ENCODE measurements at places on chromosomes 3 and 15.

DNA sequence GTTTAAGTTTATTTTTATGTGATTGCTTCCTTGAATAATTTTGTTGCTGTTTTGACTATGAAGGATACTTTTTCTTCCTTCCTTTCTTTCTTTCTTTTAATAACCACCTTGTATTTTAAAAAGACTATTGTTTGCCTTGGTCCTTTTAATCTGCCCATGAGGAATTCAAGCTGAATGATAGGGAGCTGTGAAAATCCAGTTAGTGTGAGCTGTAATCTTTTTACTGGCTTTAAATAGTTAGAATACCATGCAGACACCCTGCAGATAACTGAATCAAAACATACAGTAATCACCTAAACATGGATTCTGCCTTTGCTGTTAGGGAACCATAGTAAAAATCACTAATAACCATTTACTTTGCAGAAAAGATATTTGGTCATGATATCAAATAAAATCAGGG, 110.7 kb downstream of the RSRC1 start:
- no peak for DNase-seq
- H3K4me1 ChIP-seq = no peaks in the 10 kb centered on the region
- no peak overlapping the region for H3K27ac ChIP-seq
- H3K27me3 ChIP-seq = no peaks in the 10 kb centered on the region
- no peak overlapping the region for H3K4me3 ChIP-seq

GRCh38 chr15:100764778-100765466, 114.7 kb upstream of the ALDH1A3 start:
- H3K27me3 ChIP-seq = peaks cover 5% of the 10 kb centered on the region
- H3K4me3 ChIP-seq = no peak overlapping the region
- no peaks in the 10 kb centered on the region for H3K4me1 ChIP-seq

GRCh38 chr3:131551761-131552160, 49.0 kb upstream of the MRPL3 start:
- no peak overlapping the region for H3K27ac ChIP-seq

DNA sequence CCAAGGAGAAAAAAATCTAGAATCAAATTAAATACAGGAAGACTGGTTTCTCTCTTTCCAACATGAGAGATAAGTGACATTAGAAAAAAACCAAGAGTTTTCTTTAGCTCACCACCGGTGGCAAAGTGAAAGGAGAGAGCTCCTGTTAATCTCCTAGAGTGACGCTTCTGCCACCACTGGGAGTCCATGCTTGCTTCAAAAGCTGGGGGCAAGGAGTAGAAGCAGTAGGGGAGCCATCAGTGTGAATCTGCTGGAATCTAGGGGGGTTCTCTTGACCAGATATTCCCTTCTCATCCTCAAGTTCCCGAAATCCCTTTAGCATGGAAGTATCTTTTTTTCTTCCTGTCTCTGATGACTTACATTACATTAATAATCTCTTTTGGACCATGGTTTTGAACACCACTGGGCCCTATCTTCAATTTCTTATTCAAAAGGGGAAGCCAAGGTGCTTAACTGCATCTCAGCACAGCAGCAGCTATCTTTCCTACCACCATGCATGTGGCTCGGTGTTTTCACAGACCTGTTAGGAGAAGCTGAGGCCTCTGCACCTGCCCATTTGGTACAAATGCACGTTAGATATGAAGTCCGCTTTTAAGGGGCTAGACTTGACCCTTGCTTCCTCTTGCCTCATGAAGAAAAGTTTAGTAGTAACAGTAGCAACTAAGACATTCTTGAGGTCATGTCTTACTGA, 6.6 kb upstream of the ICE2 start:
- H3K4me3 ChIP-seq = no peak overlapping the region
- H3K4me1 ChIP-seq = no peaks in the 10 kb centered on the region
- H3K36me3 ChIP-seq = peaks cover 2% of the 10 kb centered on the region
- DNase-seq = no peak
- H3K27me3 ChIP-seq = no peaks in the 10 kb centered on the region

- H3K4me1 ChIP-seq = no peaks in the 10 kb centered on the region
- no peaks in the 10 kb centered on the region for H3K27me3 ChIP-seq
- no peak overlapping the region for H3K27ac ChIP-seq
- H3K36me3 ChIP-seq = no peaks in the 10 kb centered on the region
- H3K4me3 ChIP-seq = no peak overlapping the region
These were observed 297.6 kb downstream of the CHL1 start for GRCh38 chr3:494190-494589.

GRCh38 chr3:55662683-55663082, 175.6 kb upstream of the WNT5A start:
- H3K4me1 ChIP-seq = no peaks in the 10 kb centered on the region
- no peaks in the 10 kb centered on the region for H3K36me3 ChIP-seq
- H3K27me3 ChIP-seq = no peaks in the 10 kb centered on the region
- no peak for DNase-seq

GRCh38 chr15:69517052-69517451, 64.4 kb downstream of the RPLP1 start:
- no peak overlapping the region for H3K27ac ChIP-seq
- no peak for DNase-seq
- H3K4me1 ChIP-seq = peaks cover 2% of the 10 kb centered on the region
- H3K4me3 ChIP-seq = no peak overlapping the region

GRCh38 chr3:46463868-46464241, 850 bp downstream of the LTF start:
- H3K27ac ChIP-seq = no peak overlapping the region
- peaks cover 3% of the 10 kb centered on the region for H3K4me1 ChIP-seq
- H3K36me3 ChIP-seq = no peaks in the 10 kb centered on the region
- no peak overlapping the region for H3K4me3 ChIP-seq
- DNase-seq = no peak

- no peak overlapping the region for H3K27ac ChIP-seq
- no peak overlapping the region for H3K4me3 ChIP-seq
- peak; percentile 43 for DNase-seq
- no peaks in the 10 kb centered on the region for H3K27me3 ChIP-seq
These were observed 71.2 kb downstream of the SSUH2 start for GRCh38 chr3:8573342-8573926.

- H3K4me1 ChIP-seq = peaks cover 22% of the 10 kb centered on the region
- no peak overlapping the region for H3K4me3 ChIP-seq
- DNase-seq = no peak
- no peaks in the 10 kb centered on the region for H3K27me3 ChIP-seq
- no peaks in the 10 kb centered on the region for H3K36me3 ChIP-seq
These were observed 193.3 kb downstream of the ADAMTS9 start for GRCh38 chr3:64494526-64494925.

DNA sequence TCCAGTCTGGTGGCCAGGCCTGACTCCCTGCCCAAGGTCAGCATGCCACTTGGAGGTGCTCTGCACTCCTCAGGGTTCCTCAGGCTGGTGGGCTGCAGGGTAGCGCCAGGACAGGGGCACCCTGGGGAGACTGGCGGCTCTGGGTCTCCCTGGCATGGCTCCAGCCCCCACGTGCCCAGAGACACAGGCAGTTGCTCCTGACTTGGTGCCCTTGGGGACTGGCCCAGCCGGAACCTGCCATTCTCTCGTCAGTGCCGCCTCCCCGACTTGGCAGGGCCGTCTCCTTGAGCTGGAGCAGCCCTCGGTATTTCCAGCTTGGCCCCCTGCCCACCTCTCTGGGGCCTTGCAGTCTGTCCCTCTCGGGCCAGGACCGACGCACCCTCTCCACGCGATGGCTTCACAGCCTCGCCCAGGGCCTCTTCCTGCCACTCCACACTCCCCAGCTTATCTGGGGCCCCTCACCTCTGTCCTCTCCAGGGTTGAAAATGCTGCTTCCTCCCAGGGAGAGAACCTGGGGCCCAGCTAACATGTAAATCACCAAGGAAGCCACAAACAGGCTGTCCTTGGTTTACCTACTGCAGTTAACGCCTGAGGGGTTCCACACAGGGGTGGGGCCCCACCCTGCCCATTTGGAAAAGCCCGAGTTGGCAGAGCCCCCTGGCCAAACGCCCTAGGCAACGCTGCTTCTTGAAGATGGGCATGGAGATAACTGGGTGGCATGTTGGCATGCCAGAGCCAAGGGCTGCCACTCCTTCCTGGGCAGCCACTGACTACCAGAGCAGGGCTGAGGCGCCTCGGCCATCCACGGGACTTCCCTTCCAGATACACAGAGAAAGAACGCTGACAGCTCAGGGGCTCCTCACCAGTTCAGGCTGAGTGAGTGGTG, 61.4 kb downstream of the SMAD6 start:
- H3K36me3 ChIP-seq = no peaks in the 10 kb centered on the region
- H3K27me3 ChIP-seq = no peaks in the 10 kb centered on the region
- peak; percentile 83 for DNase-seq
- H3K27ac ChIP-seq = peak overlapping the region; percentile 95
- H3K4me3 ChIP-seq = no peak overlapping the region
- peaks cover 44% of the 10 kb centered on the region for H3K4me1 ChIP-seq

- no peak overlapping the region for H3K4me3 ChIP-seq
- DNase-seq = no peak
- no peaks in the 10 kb centered on the region for H3K27me3 ChIP-seq
- H3K36me3 ChIP-seq = no peaks in the 10 kb centered on the region
- H3K27ac ChIP-seq = no peak overlapping the region
These were observed 21.9 kb upstream of the ZBTB38 start for GRCh38 chr3:141346418-141346817.

DNA sequence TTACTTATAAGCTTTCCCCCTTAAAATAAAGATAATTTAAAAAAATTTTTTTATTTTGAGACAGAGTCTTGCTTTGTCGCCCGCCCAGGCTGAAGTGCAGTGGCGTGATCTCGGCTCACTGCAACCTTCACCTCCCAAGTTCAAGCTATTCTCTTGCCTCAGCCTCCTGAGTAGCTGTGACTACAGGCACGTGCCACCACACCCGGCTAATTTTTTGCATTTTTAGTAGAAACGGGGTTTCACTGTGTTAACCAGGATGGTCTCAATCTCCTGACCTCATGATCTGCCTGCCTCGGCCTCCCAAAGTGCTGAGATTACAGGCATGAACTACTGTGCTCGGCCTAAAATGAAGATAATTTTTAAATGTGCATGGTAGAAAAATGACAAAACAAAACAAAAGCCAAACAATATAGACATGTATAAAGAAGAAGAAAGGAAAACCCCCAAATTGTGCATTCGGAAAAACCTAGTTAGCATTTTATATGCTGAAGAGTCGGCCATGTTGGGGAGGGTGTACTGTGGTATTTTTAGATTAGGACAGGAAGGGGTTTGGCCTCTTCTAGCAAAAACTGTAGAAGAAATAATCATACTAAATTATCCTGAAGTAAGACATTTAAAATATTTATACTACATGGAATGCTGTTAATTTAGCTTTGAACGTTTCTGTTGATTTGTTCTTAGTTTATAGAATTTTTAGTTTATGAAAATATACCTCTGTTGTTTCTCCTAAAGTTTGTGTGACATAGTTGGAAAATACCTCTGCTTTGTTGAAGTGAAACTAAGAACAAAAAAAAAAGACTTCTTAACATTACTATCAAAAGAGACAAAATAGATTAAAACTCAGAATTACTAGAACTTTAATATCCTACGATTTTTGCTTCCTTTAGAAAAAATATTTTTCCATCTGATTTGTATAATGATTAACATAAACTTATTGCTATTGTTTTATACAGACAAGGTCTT, 7.4 kb downstream of the APPL1 start:
- H3K4me3 ChIP-seq = no peak overlapping the region
- no peak overlapping the region for H3K27ac ChIP-seq
- peaks cover 2% of the 10 kb centered on the region for H3K36me3 ChIP-seq
- no peak for DNase-seq
- H3K4me1 ChIP-seq = no peaks in the 10 kb centered on the region

DNA sequence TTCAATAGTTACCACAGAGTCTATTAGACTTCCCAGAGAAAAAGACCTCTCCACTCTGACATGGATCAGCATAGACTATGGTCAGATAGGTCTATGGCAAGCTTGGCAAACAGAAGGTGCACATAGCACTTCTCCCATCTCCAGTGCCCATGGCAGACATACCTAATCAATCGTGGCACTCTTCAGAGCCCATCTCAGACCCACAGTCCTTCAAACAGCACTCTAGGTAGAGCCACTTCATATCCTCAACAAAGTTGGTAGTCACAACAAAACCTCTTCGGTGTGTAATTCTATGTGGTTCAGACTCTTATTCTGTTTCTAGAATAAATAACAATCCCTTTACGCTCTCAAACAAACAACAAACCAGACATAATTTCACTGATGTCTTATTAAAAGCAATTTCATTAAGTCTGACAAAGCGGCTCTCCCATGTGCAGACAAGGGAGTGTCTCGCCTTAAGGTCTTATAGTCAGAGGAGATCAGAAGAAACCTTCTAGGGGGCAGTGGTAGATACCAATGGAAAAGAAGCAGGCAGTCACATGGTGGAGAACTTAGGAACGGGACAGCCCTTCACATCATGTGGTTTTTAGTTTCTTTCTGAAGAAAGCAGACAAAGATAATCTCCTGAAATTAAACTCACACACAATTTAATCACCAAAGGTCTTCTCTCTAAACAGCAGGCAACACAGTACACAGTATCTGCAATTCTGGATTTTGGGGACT, 483.4 kb downstream of the FOXP1 start:
- DNase-seq = no peak
- no peaks in the 10 kb centered on the region for H3K27me3 ChIP-seq
- H3K4me3 ChIP-seq = no peak overlapping the region
- peaks cover 28% of the 10 kb centered on the region for H3K4me1 ChIP-seq
- peaks cover 1% of the 10 kb centered on the region for H3K36me3 ChIP-seq

DNA sequence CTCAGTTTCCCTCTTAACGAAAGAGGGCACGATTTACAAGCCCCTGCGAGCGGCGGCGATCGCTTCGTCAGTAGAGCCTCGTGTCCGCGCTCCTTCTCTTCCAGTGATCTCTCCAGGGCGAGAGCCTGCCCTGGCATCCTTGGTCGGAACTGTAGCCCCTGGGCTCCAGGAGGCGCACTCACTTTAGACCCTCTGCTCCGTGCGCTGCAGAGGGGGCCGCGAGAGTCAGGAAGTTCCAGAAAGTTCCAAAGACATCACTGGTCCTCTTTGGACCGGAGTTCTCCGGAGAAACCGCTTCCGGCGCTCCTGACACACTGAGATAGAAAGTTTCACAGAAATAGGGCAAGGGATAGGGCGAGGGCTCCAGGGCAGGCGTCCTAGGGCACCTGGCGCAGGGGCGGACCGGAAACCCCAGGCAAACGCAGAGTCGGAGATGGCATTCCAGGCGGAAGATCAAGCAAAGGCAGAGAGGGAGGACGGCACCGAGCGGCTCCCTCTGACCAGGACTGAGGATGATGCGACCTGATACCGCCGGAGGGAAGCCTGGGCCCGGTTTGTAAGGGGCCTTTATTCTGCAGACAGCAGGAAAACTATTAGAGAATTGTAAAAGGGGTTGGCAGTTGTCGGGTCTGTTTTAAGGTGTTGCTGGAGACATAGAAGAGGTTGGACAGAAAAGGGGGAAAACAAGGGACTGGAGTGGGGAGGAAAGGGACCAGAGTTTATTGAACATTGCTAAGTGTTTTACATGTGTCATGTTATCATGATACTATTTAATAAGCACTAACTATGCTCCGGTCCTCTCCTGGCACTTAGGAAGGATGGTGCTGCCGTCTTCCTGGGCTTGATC, 1.3 kb upstream of the CPEB1 start:
- peaks cover 18% of the 10 kb centered on the region for H3K4me1 ChIP-seq
- no peak overlapping the region for H3K27ac ChIP-seq
- no peak for DNase-seq
- no peaks in the 10 kb centered on the region for H3K36me3 ChIP-seq

GRCh38 chr3:81985996-81986723, 224.7 kb upstream of the GBE1 start:
- DNase-seq = no peak
- no peaks in the 10 kb centered on the region for H3K27me3 ChIP-seq
- no peaks in the 10 kb centered on the region for H3K4me1 ChIP-seq
- no peaks in the 10 kb centered on the region for H3K36me3 ChIP-seq

GRCh38 chr15:95595759-95596158, 734.7 kb upstream of the NR2F2 start:
- peaks cover 8% of the 10 kb centered on the region for H3K4me1 ChIP-seq
- no peaks in the 10 kb centered on the region for H3K36me3 ChIP-seq
- no peak for DNase-seq
- H3K4me3 ChIP-seq = no peak overlapping the region
